ENCODE measurements at places on chromosomes 5 and 9.
A peak's percentile ranks its signal among the peaks of the same experiment; 100 is the strongest.

GRCh38 chr5:151174612-151175101 is 17.1 kb upstream of the ANXA6 start:
- no peak for DNase-seq

GRCh38 chr9:133692364-133692985 is 45.7 kb downstream of the SARDH start:
- DNase-seq: no peak

- DNase-seq: no peak
Observed at GRCh38 chr9:103319979-103320378, 324.8 kb downstream of the CYLC2 start.

- DNase-seq: no peak
Observed at GRCh38 chr9:94504358-94504757, 50.5 kb upstream of the PCAT7 start.

- no peak for DNase-seq
Observed at GRCh38 chr5:134508521-134509195, 16.8 kb upstream of the JADE2 start.

DNA sequence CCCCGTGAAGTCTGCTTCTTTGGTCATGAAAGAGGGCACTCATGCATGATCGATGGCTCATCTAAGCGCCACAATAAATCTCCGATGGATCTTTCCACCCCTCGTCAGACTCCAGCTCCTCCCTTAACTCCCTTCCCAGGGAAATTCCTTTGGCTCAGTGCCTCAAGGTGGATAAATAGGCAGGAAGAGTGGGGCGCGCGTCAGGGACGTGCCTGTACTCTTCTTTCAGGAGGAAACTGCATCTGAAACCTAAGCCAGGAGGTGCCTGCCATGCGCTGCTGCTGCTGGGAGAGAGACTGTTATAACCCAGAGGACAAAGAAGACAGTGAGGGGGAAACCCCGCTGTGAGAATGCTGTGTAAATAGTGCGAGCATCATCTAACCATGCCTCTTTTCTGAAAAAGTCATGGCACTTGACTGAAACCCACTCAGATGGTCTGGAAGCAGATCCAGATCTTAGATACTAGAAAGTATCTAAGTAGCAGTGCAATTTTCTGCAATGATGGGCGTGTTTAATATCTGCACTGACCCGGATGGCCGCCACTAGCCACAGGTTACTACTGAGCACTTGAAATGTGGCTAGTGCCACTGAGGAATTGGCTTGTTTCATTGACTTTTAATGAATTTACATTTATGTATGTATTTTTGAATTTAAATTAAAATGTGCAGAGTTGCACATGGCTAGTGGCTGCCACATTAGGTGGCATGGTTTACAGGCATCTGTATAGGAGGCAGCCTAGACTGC is 120.3 kb upstream of the BASP1 start:
- no peak for DNase-seq

DNA sequence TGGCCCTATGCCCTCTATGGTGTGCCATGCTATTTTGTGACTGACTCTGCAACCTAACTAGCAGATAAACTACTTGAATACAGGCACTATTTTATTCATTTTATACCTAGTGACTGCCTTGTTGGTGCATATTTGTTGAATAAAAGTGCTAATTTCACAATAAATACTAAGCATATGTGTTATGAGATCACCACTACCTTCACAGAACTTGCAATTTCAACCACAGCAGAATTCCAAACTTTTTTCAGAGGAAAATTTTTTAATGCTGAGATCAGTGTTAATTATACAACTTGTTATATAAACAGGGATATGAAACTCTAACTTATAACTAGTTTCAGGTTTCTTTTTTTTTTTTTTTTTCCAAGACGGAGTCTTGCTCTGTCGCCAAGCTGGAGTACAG is 94.8 kb downstream of the NR3C1 start:
- no peak for DNase-seq

GRCh38 chr9:4666042-4666699 is at the start of gene SPATA6L:
SPATA6L (minus strand) TSS chr9:4666480; CDS start chr9:4666250, 230 bp downstream.
- peak; percentile 62 for DNase-seq

- peak; percentile 18 for DNase-seq
Observed at GRCh38 chr9:124894741-124895170, 32.8 kb downstream of the ARPC5L start.

DNA sequence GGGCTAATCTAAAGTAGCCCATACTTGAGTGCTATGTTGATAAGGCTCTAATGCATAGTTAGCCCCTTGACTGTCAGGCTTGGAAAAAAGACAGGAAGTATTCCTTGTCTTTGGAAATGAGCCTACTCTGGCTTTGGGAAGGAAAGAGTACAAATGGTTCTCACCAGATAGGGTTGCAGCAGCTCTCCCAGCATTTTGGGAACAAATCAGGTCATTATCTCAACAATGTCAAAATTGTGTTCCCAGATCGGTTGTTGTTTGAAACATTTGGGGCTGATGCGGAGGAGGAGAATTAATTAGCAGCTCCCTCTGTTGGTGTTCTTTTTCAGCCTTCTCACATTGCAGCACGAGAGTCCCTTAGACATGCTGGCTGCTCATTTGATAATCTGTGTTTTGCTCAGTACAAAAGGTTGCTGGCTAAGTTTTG is 294.7 kb upstream of the DMRT1 start:
- DNase-seq: no peak

DNA sequence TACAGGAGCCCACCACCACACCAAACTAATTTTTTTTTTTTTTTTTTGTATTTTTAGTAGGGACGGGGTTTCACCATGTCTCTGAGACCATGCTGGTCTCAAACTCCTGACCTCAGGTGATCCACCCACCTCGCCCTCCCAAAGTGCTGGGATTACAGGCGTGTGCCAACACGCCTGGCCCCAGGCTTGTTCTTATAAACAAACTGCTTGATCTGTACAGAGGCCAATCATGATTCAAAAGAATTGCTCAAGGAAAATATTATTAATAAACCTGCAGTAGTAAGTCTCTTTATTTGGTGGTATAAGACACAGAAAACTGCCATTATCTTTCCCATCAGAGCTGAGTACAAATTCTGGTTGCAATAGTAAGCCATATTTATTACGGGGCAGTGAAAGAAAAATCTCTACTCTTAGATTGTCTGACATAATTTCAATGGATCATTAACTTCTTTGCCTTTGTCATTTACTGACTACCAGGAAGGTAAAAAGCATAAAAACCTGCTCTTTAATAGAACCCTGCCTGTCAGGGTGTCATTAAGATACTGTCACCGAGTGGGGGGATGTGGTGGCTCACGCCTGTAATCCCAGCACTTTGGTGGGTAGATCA is 33.3 kb downstream of the RASEF start:
- no peak for DNase-seq

DNA sequence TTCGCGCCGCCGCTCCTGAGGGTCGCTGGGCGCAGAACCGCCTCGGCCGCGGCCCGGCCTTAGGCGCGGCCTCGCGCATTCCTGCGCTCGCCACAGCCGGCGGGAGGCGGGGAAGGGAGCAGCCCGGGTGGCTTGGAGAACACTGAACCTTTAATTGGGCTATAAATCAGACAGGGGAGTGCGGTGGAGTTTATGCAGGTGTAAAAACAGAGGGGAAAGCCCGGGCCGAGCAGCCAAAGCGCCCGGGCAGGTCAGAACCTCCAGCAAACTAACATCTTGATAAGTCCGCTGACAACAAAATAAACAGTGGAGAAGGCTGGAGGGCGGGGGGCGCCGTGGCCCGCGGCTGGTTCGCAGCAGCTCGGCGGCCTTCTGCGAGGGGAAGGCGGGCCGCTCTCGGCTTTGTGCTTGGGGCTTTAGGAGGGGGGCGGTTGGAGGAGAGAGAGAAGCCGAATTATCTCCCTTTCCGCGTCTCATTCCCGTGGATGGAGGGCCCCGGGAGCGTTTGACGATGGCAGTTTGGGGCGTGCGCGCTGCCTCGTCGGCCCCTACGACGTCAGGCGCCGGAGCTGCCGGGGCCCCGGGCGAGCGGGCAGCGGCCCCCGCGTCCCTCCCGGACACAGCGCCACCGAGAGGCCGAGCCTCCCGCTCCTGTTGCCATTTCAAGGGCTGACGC is 11.3 kb downstream of the FOXD1 start:
- peak; percentile 25 for DNase-seq

- DNase-seq: no peak
Observed at GRCh38 chr5:131218392-131218791, 45.5 kb upstream of the CDC42SE2 start.

- DNase-seq: no peak
Observed at GRCh38 chr5:96566833-96567587, 95.2 kb upstream of the CAST start.

DNA sequence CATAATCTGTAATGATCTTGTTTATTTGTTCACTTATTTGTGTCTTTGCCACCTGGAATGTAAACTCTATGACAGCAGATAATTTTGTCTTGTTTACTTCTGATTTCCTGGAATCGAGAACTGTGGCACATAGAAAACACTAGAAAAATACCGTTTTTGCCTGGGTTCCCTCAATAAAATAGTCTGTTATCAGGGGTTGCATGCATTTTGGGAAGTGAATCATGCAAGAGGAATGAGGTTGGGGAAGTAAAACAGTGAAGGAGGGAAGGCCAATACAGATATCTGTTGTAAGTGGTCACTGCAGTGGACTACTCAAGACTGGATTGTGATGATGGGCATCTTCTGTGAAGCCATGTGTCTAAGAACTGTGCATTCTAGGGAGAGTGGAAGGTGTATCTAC is 45.2 kb upstream of the IL6ST start:
- no peak for DNase-seq

GRCh38 chr5:75439276-75439675 is 72.2 kb downstream of the CERT1 start:
- DNase-seq: no peak

DNA sequence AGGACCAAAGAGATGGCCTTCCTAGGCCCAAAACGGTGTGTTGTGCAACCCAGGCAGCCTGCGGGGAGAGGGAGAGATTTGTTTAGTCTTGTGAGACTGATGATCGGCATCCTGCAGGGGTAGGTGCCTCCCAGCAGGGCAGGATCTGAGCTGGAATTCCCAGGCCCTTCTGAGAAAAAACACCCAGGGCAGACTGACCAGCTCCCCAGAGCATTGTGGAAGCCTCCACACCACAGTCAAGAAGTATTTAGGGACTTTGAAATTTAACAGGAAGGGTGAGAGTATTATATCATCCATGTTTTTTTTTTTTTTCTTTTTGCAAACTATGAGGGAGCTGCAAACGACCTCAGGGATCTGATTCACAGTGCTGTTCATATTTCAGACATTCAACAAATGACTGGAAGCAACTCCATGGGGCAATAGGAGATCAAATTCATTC is 104.5 kb upstream of the LHFPL2 start:
- no peak for DNase-seq

DNA sequence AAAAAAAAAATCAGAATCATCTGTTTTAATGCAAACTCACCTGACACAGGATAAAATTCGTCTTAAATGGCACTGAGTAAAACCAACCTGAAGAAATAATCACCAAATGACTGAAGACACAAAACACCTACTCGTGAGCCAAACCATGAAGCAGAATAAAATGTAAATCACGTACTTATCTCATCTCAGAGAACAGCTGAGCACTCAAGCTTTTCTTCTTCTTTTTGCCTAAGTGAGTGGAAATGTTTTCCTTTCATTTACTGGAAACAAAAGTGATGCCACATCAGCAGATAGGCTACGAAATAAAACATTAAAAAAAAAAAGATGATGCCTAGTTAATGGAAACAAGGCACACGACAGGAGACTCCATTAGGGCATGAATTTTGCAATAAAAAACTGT is 36.4 kb downstream of the ATPSCKMT start:
- DNase-seq: no peak

- DNase-seq: no peak
Observed at GRCh38 chr5:144247131-144247530, 76.5 kb downstream of the KCTD16 start.

Data from stimulated activated CD4-positive, alpha-beta T cell treated with anti-CD3 and anti-CD28 coated beads, Interleukin-15, amount 100 ng/mL, for 24 hours (primary cell).